Activated T-cell treated with anti-CD3 and anti-CD28 coated beads for 48 hours (primary cell): ENCODE measurements at places on chromosomes 4 and X.

DNA sequence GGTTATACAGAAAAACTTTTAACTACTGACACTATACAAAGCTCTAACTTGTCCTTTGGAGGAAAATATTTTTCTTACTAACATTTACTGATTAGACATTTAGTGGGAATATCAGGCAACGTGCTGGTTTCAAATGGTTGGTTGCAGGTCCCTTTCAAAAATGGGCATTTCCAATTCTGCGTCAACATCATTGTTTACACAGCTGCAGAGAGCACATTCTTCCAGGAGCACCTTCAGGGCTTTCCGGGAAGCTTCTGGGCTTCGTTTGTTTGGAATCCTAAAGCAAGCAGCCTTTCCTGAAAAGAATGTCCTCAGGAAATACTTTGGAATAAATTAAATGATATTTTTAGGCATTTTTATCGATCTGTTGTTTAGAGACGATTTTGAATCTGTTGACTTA, 289.7 kb downstream of the TRIML1 start:
- no peak for DNase-seq

DNA sequence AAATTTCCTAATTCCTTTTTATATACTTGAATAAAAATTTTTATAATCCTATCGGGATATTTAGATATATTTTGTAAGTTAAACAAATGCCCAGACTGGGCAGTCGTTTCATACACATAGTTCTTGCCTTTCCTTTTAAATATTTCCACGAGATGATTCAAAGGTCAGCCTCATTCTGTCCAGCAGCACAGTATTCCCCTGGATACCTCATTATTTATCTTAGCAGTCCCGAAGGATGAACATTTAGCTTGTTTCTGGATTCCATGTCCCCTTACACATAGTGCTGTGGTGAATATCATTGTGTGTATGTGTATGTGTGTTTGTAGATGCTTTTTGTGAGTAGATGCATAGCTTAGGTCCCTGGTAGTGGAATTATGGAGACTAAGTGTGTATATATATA, 38.3 kb downstream of the RAPGEF2 start:
- no peak for DNase-seq

DNA sequence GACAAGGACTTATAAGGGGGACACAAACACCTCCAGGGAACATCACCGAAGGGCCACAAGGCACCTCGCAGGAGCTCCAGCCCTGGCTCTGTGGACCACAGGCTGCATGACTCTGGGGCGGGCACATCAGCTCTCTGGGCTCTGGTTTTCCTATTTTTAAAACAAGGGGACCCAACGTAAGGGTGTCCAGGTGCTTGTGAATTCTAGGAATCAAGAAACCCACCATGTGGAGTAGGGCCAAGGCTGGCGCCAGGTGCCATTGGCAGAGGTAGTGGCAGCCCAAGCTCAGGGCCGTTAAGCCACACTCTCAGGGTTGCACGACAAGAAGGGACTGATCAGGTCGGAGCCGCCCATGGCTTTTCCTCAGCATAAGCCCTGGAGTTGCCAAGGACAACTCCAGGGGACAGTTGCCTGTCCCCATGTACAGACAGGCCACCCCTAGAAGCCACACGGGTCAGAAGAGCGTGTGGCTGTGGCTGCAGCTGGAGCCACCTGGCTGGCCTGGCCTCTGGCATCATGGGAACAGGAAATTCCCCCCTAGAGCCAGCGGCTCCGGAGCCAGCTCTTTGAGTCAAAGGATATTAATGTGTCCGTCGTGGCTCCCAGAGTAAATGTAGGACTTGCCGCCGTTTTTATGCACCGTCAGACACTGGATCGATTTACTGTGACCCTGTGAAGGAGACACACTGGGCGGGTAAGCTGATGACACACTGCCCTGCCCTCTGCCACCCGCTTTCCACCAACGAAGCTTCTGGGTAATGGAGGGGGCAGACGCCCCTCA, 32.5 kb downstream of the WDR1 start:
- no peak for DNase-seq

GRCh38 chr4:89434364-89434988, 126.9 kb upstream of the GPRIN3 start:
- DNase-seq: no peak

DNA sequence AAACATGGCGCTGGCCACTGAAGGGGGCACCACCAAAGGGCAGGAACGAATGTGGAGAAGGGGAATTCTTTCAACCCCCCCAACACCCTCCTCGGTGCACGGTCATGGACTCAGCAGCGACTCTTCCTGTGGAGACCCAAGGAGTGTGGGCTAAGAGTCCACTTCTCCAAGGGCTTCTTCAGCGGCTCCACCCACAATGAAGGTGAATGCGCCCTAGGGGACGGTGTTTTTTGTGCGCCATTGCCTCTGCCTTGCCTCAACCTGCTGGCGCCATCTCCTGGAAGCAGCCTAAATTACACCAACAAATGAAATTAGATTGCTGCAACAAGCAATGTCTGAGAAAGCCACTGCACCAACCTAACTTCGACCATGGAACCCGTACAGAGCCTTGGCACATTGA, 169.2 kb upstream of the MAGEB18 start:
- DNase-seq: no peak

DNA sequence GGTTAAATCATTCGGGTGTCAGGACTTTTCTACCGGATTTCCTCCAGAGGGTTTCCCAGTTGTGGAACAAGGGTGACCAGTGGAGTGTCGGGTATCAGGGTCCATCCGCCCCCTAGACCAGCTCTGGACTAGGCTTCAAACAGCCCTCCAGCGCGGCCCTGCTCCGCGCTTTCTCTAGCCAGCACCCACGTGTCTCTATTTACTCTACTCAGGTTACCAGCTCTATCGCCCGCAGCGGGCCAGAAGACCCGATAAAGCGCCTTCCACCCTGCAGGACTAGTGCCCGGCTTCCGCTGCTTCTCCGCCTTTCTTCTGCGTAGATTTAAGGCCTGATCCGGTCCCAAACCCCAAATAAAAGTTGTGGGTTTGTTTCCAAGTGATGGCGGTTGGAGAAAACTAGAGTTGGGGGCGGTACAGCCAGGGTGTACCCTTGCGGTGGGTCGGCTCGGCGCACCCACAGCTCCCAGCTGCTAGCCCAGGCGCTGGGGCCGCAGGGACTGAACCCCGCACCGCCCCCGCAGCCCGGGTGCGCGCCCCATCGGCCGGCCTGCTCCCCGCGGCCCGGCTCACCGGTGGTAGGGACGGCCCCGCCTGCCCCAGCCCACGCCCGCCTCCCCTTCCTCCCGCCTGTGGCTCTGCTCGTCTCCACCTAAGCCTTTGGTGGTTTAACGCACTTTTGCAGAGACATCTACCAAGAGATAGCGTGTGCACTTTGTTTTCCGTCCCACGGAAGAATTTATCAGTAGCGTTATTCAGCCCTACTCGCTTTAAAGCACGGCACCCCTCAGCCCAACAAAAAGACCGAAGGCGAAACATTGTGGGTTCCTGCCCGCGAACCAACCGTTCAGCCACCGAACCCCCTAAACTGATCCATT, 2.1 kb downstream of the LEF1 start:
- DNase-seq: peak; percentile 69

DNA sequence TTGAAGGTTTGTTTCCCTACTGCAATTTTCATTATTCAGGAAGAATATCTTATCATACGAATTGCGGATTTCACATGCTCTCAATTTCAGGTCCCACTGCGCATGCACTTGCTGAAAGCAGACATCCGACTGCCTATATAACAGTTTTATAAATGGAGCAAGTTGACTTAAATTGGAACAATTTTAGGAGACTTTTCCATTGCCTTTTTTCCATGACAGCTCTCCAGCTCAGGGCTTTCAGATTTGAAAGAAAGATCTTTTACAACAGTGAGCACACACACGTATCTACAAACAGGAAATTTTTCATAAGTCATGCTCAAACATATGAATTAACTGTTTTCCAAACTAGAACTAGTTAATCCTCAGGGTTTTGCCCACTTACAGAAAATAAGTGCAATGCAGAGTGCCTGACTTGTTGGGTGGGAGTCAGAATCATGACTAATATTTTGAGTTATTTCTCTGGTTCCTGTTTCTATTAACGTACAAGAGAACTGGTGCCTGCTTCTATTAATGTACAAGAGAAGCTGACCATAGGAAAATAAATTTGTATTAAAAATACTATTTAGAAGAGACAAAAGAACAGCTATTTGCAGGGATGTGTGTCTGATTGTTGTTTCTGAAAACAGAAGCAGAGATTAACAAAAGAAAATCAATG, 137.9 kb downstream of the GPC3 start:
- DNase-seq: no peak

DNA sequence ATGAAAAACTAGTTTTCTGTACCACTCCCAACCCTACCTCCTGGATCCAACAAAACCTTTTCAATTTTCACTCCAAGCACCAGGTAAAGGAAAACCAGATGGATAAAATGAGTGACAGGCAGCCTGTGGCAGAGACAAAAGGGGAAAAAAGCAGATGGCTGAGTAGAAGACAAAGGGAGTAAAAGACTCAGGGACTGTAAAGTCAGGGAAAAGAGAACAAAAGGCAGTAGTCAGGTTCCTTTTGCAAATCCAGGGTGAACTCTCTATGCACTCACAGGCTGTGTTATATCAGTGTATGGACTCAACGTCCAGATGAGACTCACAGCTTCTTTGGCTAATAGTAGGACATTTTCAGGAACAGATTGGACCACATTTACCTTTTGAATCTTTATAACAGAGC, 54.2 kb downstream of the QRFPR start:
- no peak for DNase-seq

DNA sequence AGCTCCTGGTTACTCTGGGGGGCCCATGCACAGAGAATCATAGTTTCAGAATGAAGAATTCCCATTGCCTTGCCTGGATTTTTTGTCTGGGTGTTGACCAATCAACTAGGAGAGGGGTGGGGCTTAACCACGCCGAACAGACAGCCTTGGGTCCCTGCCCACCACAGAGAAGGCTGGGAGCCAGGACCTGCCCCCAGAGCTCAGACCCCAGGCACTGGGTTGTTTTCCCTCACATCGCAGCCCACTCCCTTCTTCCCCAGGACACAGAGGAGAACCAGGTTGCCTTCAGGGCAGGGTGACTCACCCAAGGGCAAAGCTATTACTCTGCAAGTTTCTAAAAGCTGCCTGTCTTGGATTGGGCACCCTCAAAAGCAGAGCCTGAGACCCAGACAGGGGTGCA, 23.3 kb upstream of the CRMP1 start:
- DNase-seq: no peak

DNA sequence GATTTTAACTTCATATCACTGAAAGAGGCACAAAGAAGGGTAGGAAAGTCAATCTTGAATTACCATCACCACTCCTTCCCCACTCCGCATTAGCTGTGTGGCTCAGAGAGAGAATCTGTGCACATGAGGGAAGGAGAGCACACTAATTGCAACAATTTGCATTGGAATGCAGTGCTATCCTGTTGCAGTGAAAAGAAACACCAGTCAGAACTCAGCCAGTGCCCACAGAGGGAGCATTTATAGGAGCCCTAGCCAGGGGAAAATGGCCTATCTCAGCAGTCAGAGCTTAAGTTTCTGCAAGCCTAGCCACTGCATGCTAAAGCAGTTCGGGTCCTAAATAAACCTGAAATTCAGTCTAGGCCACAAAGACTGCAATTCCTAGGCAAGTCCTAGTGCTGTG, 159.4 kb upstream of the AR start:
- no peak for DNase-seq
